Left lung (tissue), 14 donors: ENCODE measurements at places on chromosomes 7 and 10. TPM values are rescaled to one million over a fixed set of nuclear protein-coding genes. Genes with fewer than 3 reads are reported as not detected.
A peak's percentile ranks its signal among the peaks of the same experiment; 100 is the strongest.

DNA sequence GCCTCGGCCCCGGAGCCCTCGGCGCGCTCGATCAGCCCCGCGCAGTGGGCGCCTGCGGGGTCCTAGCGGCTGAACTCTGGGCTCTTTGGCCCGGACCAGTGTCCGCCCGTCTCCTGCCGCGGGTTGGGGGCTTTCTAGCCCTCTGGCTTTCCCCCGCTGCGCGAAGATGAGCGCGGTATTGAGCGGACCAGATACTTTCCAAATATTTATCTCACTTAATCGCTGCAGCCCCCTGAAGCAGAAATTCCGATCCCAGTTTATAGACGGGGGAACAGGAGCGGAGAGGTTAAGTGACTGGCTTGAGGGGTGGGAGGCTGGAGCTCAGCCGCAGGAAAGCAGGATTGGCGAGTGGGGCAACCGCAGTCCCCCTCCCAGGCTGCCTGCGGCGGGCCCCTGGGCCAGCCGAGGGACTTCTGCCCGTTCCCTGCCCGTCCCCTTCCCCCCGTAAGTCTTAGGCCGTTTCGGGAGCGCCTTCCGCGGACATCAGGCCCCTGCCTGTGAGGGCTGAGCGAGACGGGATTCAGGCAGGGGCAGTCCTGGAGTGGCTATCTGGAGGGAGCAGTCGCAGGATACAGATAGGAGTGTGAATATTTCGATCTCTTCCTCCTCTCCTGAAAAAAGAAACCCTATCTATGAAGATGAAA lies 565 bp downstream of the STRIP2 start:
- no peak for DNase-seq

WASL gene
- total RNA-seq, result 30.4 TPM

- DNase-seq, result no peak
Measured at GRCh38 chr7:25807086-25807611, 344.8 kb upstream of the NFE2L3 start.

GOLGA7B gene
- total RNA-seq, result 0.68 TPM

- DNase-seq, result no peak
Measured at GRCh38 chr7:78714356-78714755, 739.1 kb downstream of the MAGI2 start.

DNA sequence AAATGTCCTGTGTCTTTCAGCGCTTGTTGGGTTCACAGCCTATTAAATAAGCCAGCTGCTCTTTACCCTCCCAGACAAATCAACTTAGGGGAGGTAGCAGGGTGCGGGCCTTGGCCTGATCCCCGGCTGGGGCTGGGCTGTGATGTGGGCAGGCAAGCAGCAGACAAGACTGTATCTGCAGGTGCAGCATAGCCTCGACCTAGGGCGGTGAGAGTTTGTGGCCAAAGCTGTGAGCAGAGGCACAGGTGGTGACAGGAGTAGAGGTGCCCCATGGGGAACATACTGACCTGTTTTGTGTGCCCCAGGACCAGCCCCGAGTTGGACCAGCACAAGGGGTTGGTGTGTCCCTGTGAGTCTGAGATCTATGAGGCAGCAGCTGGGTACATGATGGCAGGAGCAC lies 885.4 kb downstream of the ZNF37A start:
- DNase-seq, result peak; percentile 55
